A549 (cell line): ENCODE measurements at places on chromosomes 2 and 18. TPM values are rescaled to one million over a fixed set of nuclear protein-coding genes. Genes with fewer than 3 reads are reported as not detected.

Gene LPIN2
- 12.5 to 14.0 TPM (median 12.9 TPM) in 3 replicates for polyA plus RNA-seq

Gene PPP1R1C
- 0.81 to 1.4 TPM (median 0.89 TPM) in 3 replicates for polyA plus RNA-seq

Gene DSG1
- polyA plus RNA-seq, result not detected in 3 replicates

Gene BOLL
- 0.08 TPM in 1 of 3 replicates, not detected in the others for polyA plus RNA-seq

Gene KRTCAP3
- polyA plus RNA-seq, result 0.68 to 0.92 TPM (median 0.79 TPM) in 3 replicates

Gene IGFBP2
- polyA plus RNA-seq, result 21.1 to 27.0 TPM (median 26.1 TPM) in 3 replicates

Gene COLEC11
- polyA plus RNA-seq, result 0.24 to 0.51 TPM (median 0.30 TPM) in 3 replicates

Gene ALK
- polyA plus RNA-seq, result not detected in 3 replicates

Gene SP5
- polyA plus RNA-seq, result not detected in 3 replicates

Gene GKN1
- polyA plus RNA-seq, result 0.45 to 0.90 TPM (median 0.45 TPM) in 3 replicates

Gene HJURP
- polyA plus RNA-seq, result 102 to 109 TPM (median 103 TPM) in 3 replicates

Gene HOXD9
- polyA plus RNA-seq, result 0.94 to 1.7 TPM (median 1.0 TPM) in 3 replicates

Gene TNS1
- polyA plus RNA-seq, result 7.7 to 11.4 TPM (median 10.6 TPM) in 3 replicates

Gene TGFA
- polyA plus RNA-seq, result 5.2 to 7.1 TPM (median 5.3 TPM) in 3 replicates

Gene PKDCC
- 64.5 to 99.1 TPM (median 82.4 TPM) in 3 replicates for polyA plus RNA-seq

Gene TUBA4A
- polyA plus RNA-seq, result 450 to 495 TPM (median 462 TPM) in 3 replicates

Gene AFTPH
- 22.3 to 24.0 TPM (median 23.7 TPM) in 3 replicates for polyA plus RNA-seq

Gene CPSF3
- 63.4 to 65.0 TPM (median 63.6 TPM) in 3 replicates for polyA plus RNA-seq

Gene C1D
- 57.5 to 69.8 TPM (median 62.5 TPM) in 3 replicates for polyA plus RNA-seq

Gene MDH1B
- polyA plus RNA-seq, result 3.1 to 4.0 TPM (median 3.2 TPM) in 3 replicates

Gene AOX1
- 4.8 to 6.6 TPM (median 5.4 TPM) in 3 replicates for polyA plus RNA-seq

Gene GULP1
- 30.7 to 31.5 TPM (median 31.4 TPM) in 3 replicates for polyA plus RNA-seq

Gene MC5R
- polyA plus RNA-seq, result not detected in 3 replicates
